ENCODE measurements at places on chromosomes 7 and 10.
A peak's percentile ranks its signal among the peaks of the same experiment; 100 is the strongest.

GRCh38 chr10:49595713-49596492 lies 14.2 kb upstream of the SLC18A3 start:
- no peak for DNase-seq

GRCh38 chr7:156504006-156504405 lies 136.6 kb upstream of the RNF32 start:
- DNase-seq, result no peak

DNA sequence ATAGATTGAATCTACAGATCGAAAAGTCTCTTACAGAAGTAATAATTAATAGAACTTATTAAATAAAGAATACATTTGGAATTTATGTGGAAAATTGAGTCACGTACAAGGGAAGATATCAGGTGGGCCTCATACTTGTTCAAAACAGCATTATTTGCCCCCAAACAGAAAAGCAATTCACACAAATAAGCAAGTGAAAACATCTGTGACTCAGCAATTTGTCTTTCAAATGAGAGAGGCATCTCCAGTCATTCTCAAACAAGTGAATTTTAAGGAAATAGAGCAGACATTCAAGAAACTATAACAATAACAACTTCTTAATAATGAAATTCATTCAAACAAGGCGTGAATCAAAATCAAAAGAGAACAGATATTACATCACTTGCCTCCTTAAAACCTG lies 50.1 kb downstream of the SEMA3A start:
- DNase-seq, result no peak

GRCh38 chr7:67432536-67433234 lies 436.1 kb downstream of the TYW1 start:
- DNase-seq, result no peak

- DNase-seq, result no peak
Observed at GRCh38 chr10:129390147-129390546, 76.9 kb upstream of the MGMT start.

GRCh38 chr10:11610826-11611247 lies 613 bp downstream of the USP6NL start:
- peak; percentile 45 for DNase-seq

DNA sequence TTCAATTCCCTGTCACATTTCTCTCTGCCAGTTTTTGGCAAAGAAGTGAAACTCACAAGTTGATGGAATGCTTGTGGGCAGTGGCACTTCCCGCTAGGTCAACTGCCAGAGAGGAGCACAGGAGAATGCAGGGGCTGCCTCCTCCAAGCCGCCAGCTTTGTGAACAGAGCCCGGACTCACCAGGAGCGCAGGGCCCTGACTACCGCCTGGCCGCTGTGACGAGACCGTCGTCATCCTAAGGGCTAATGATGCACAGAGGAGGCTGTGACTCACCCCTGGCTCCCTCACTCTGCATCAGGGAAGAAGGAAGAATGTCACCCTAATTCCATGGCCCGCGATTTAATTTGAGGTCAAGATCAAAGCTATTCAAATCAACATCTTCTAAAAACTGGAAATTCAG lies 123.9 kb downstream of the TAX1BP1 start:
- no peak for DNase-seq

- peak; percentile 69 for DNase-seq
Observed at GRCh38 chr7:131507592-131508331, 48.7 kb downstream of the PODXL start.

DNA sequence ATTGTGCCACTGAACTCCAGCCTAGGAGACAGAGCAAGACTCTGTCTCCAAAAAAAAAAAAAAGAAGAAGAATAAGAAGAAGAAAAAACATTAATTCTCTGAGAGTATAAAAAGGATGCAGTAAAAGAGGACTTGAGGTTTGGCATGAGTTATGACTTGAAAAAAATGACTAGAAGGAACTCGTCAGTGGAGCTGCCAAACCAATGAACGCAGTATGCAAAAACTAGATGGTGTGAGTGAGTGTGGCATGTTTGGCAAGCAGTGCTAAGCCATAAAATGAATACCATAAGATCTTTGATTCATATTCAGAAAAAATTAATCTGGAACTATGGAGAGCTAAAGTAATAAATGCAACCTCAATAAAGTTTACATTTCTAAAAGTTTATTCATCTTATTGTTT lies 68.6 kb upstream of the MEOX2 start:
- DNase-seq, result no peak

GRCh38 chr10:53726921-53727320 lies 954.3 kb upstream of the MBL2 start:
- no peak for DNase-seq

DNA sequence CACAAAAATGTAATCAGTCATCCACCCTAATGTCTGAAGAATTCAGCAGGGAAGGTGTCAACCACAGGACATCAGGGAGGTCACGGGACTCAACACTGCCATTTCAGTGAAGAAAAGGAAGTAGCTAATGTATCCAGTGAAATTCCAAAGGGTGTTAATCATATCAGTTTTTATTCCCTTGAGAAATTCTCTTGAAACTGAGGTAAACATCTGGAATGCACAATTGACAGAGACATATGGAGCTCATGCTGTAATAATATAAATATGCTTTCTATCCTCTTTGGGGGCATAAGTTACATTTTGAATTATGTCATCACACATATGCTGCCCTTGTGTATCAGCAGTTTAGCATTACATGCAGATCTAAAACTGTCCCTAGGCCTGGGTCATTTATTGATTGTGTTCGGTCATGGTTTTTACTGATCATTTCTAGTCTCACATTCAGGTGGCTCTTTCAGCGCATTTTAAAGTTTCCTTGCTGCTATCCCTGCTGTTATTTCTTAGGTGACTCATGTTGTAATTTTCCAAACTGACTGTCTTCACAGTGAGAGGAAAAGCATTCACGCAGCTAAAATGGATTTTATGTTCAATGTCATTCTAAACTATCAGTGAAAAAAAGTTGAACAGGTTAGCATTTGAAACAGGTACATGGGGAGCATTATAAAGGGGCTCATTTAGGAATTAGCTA lies 273.9 kb downstream of the TSPAN12 start:
- DNase-seq, result no peak

- no peak for DNase-seq
Observed at GRCh38 chr10:78328592-78329404, 295.1 kb downstream of the RPS24 start.

GRCh38 chr7:139750459-139751095 lies 27.2 kb downstream of the HIPK2 start:
- DNase-seq, result no peak

GRCh38 chr10:79431428-79431827 lies 14.0 kb downstream of the ZCCHC24 start:
- no peak for DNase-seq

- no peak for DNase-seq
Observed at GRCh38 chr10:88089498-88089897, 226.1 kb downstream of the PTEN start.

GRCh38 chr10:72272689-72273409 lies 875 bp upstream of the DDIT4 start:
- DNase-seq, result peak; percentile 57

GRCh38 chr10:61354401-61354975 lies 98.7 kb downstream of the TMEM26 start:
- no peak for DNase-seq

DNA sequence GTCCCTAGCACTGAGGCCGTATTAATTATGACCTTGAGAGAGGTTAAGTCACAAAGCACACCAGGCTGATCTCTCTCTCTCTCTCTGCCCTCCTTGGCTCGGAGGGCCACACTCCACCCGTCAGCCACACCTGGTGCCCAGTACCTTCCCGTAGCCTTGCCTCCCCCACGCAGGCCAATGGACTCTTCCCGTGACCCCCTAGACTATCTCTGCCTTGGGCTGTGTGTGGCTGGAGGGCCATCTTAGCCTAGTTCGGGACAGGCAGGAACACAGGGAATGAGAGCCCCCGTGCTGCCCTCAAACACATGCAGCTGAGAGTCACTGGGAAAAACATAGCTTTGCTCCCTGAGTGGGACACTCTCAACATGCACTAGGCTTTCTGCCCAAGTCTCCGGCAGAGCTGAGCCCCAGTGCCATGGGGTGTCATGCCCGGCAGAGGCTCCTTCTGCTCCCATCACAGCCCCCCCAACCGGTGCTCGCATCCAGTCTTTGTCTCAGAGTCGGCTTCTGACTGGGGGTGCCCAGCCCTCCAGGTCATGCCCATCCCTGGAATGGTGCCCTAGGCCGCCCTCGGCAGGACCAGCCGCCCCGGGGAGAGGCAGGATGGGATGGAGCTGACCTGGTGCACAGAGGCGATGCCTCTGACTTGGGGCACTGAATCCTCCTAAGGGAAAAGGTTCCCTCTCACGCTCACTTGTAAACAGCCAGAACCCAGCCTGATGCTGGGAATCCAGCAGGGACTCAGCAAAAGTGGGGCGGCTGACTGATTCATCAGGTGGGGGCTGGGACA lies 63.0 kb downstream of the TCERG1L start:
- no peak for DNase-seq

- no peak for DNase-seq
Observed at GRCh38 chr10:1179346-1180070, 123.3 kb downstream of the WDR37 start.

DNA sequence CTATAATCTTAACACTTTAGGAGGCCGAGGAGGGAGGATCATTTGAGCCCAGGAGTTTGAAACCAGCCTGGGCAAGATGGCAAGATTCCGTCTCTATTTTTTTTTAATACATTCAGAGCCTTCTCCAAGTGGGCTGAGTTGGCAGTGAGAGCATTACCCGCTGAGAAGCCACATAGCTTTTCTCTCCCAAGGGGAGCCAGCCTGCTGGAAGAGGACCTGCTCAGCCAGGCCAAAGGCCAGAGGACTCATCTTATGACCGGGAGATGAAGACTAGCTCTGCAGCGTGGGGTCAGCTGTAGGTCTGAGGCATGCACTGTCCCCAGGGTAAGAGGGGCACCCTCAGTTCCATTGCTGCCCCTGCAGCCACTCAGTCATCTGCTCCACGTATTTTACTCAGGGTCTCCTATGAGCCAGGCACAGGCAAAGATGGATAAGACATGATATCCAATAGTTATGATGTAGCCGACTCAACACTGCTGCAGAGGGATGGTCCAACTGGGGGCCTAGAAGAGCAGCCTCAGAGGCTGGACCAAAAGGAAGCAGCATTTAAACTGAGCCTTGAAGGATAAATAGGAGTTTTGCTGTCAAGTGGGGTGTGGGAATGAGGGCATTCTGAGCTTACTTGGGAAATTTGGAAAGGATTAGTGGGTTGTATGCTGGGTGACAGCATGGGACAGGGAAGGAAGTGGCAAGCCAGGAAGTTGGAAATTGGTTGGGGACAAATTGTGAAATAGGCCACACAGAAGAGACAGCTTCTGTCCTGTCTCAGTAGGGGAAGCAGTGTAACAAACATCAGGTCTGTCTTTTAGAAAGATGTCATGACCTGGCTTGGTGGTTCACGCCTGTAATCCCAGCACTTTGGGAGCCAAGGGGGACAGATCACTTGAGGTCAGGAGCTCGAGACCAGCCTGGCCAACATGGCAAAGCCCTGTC lies 1.6 kb upstream of the MARVELD1 start:
- no peak for DNase-seq

DNA sequence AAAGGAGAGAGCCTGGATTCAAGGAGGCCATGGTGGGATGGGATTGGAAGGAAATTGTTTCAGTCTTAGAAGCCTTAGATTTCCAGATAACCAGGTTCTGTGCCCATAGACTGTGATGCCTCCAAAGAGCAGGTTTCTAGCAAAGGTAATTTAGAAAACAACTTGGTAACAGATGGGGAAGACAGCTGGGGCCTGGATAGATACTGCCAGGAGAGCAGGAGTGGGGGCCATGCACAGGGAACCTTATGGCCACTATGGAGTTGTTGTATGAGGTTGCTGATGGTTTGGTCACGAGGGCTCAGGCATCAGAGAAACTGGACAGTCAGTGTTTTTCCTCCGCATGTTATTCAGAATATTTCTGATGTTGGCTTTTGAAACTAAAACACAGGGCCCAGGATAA lies 901.9 kb downstream of the LRMDA start:
- DNase-seq, result no peak

DNA sequence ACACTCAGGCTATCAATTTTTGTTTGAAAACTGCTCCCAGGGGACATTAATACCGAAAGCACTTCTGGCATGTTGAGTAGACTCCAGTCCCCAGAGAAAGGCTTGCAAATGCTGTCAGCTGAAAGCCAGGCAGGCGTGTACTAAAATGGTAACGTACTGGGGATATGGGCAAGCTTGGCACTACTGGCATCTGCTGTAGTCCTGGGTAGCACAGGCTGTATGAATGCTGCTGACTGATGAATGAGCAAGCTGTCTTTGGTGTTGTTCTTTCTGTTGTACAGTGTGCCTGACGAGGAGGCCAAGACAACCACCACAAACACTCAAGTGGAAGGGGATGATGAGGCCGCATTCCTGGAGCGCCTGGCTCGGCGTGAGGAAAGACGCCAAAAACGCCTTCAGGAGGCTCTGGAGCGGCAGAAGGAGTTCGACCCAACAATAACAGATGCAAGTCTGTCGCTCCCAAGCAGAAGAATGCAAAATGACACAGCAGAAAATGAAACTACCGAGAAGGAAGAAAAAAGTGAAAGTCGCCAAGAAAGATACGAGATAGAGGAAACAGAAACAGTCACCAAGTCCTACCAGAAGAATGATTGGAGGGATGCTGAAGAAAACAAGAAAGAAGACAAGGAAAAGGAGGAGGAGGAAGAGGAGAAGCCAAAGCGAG lies 53.5 kb upstream of the AGBL3 start:
- peak; percentile 24 for DNase-seq

- DNase-seq, result no peak
Observed at GRCh38 chr7:87882151-87882937, 6.1 kb downstream of the DBF4 start.

GRCh38 chr7:93228302-93228701 lies 2.0 kb upstream of the HEPACAM2 start:
- DNase-seq, result peak; percentile 59

- DNase-seq, result no peak
Observed at GRCh38 chr10:7264313-7264756, 146.5 kb downstream of the SFMBT2 start.

DNA sequence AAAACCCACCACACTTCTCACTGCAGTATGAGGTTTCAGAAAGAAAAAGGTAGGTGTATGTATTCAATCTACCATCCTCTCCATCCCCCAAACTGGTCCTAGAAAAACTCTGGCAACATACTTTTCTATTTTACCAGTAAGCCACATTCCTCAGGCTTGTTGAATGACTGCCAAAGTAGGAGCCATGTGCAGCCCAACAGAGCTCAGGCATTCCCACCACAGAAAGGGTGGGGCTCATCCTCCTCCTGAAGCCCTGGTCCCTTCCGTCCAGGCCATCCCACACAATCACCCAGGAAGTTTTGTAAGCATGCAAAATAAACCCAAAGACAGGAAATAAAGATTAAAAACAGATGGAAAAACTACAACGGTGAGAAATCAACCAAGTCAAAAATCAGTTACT lies 57.2 kb downstream of the MAD1L1 start:
- no peak for DNase-seq

All from germinal center (tissue), 1 donor.